CD4-positive, alpha-beta T cell treated with Interleukin-4 for 4 hours (primary cell): ENCODE measurements at places on chromosomes 12 and 14.

DNA sequence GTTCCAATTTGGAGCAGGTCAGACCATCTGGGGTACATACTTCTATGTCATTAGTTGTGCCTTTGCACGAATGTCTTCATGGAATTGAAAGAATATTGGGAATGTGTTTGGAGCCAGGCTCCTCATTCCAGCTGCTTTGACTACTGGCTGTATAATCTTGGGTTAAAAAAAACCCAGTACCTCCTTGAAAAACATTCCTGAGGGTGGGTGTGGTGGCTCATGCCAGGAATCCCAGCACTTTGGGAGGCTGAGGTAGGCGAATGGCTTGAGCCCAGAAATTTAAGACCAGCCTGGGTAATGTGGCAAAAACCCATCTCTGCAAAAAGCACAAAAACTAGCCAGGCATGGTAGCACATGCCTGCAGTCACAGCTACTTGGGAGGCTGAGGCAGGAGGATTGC lies 125.6 kb downstream of the TTC8 start:
- no peak for DNase-seq

- DNase-seq = peak; percentile 50
Measured at GRCh38 chr12:89882050-89882449, 173.4 kb upstream of the ATP2B1 start.

- no peak for DNase-seq
Measured at GRCh38 chr12:76264611-76265012, 83.6 kb downstream of the BBS10 start.

DNA sequence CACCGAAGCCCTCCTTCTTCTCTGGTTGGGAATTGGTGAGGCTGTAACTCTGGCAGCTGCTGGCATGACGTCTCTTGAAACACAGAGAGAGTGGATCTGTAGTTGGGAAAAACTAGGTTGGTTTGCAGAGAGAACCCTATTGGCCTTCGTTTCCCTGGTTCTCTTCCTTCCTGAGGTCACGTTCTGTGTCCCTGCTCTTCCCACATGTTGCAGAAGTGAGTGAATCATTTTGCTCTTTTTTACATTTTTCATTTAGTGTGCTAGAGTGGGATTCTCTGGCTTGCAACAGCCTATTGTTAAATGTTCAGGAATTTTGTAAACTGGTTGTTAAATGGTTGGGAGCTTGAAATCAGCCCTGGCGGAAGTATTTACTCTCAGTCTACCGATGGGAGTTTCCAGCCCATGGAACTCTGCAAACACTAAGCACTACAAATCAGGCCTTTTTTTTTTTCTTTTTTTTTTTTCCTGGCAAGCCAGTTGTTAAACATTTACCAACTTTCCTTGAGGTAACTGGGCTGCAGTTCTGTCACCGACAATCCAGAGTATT lies 26.8 kb upstream of the CKAP4 start:
- DNase-seq = no peak
